Mesenteric fat pad (tissue), 1 donor: ENCODE measurements at places on chromosomes 12 and 14. TPM values are rescaled to one million over a fixed set of nuclear protein-coding genes. Genes with fewer than 3 reads are reported as not detected.

DNA sequence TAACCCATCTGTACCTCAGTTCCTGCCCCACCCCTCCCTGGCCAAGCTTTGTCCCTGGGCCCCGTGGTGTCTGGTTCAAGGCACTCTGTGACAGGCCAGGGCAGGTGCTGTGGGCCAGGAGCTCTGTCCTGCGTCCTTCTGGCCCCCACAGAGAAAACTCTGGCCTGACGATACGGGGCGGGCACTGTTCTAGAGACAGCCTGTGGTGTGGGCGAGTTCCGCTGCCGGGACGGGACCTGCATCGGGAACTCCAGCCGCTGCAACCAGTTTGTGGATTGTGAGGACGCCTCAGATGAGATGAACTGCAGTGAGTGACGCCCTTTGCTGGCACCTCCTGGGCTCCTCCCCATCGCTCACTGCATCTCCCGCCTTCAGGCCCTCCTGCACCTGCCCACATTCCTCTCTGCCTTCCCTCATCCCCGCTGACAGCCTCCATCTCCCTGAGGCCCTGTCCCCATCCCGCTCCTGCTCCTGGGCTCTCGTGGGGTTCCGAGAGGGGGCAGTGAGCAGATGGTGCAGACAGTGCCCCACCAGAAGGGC is 22.8 kb upstream of the NXPH4 start:
- DNase-seq = no peak

- no peak for DNase-seq
These were observed 401.3 kb downstream of the DIO2 start for GRCh38 chr14:79809849-79810612.

GRCh38 chr12:107783406-107784376 is 9.2 kb downstream of the ASCL4 start:
- no peak for DNase-seq

GRCh38 chr14:72264716-72265115 is 332.5 kb downstream of the RGS6 start:
- no peak for DNase-seq

- DNase-seq = no peak
These were observed 44.2 kb downstream of the DEGS2 start for GRCh38 chr14:100115236-100115635.

DNA sequence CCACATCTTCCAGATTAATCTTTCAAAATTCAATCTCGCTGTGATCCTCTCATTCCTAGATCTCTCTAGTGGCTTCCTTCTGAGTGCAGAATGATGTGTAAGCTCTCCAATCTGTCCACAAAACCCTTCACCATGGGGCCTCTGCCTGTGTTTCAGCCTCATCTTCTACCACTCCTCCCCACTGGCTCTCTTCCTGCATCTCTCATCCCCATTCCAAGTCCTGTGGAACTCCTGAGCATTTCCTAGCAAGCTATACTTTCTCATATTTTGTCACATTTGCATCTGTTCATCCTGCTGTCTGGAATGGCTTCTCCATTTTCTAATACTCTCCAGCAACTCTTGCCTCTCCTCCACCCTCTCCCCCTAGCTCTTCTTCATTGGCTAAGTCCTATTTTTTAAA is 242.0 kb upstream of the DAAM1 start:
- DNase-seq = no peak

DNA sequence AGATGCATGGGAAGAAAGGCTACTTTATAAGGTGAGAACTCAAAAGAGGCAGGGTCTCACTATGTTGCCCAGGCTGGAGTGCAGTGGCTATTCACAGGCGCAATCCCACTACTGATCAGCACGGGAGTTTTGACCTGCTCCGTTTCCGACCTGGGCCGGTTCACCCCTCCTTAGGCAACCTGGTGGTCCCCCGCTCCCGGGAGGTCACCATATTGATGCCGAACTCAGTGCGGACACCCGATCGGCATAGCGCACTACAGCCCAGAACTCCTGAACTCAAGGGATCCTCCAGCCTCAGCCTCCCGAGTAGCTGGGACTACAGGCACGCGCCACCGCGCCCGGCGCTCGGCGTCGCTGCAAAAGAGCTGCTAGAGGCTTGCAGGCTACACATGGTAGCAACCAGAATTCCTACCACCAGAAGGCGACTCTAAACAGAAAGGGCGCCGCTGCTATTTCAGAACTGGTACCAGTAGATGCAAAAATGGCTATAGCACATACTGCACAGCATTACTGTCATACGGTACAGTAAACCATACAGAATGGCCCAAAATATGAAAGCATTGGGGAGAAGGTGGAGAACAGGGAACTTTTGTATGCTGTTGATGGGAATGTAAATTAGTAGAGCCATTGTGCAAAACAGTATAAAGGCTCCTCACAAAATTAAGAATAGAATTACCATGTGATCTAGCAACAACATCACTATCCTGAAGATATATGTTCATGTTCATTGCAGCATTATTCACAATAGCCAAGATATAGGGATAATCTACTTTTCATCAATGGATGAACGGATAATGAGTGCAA is 1.2 kb upstream of the NEMF start:
- no peak for DNase-seq

EPYC gene
- not detected for total RNA-seq

RAB3IP gene
- 9.4 TPM for total RNA-seq

CLEC4C gene
- total RNA-seq = not detected

ZDHHC22 gene
- not detected for total RNA-seq

ABCD2 gene
- 26.0 TPM for total RNA-seq

PIWIL1 gene
- not detected for total RNA-seq
